ENCODE measurements at places on chromosomes 6 and 20.

DNA sequence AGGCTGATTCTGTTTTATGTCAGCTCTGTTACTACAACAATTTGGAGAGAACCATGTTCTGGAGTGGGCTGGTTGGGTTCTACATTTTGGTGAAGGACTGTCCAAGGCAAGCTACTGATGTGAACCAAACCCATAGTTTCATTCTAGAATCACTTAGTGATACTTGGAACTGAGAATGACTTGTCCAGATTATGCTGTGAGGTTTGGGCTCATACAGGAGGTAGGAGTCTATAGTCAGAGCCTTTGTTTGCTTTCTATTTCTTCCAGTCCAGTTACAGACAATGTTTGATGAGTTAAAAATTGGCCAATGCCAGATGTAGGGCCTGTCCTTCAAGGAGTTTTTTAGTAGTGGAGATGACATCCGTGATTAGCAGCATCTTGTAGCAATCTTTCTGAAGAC lies 97.9 kb downstream of the LRRC1 start:
- DNase-seq: no peak

DNA sequence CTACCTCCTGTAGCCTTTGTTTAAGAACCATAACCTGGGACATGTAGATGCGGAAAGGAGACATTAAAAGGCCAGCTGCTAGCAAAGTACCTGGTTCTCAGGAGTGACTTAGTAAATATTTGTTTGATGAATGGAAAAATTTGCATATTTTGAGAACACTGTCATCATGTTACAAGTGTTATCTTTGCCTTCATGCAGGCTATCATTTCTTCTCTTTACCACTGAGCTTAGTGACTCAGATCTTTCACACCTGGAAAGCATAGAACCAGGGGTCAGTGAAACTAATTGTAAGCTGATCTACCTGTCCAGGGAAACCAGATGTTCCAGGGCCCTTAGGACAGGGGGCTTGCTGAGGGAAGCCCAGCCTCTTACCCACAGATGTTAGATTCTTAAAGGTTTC lies 5.4 kb downstream of the ZFP57 start:
- no peak for DNase-seq

GRCh38 chr6:28488916-28489365 lies 26.7 kb downstream of the GPX6 start:
- peak; percentile 52 for DNase-seq

DNA sequence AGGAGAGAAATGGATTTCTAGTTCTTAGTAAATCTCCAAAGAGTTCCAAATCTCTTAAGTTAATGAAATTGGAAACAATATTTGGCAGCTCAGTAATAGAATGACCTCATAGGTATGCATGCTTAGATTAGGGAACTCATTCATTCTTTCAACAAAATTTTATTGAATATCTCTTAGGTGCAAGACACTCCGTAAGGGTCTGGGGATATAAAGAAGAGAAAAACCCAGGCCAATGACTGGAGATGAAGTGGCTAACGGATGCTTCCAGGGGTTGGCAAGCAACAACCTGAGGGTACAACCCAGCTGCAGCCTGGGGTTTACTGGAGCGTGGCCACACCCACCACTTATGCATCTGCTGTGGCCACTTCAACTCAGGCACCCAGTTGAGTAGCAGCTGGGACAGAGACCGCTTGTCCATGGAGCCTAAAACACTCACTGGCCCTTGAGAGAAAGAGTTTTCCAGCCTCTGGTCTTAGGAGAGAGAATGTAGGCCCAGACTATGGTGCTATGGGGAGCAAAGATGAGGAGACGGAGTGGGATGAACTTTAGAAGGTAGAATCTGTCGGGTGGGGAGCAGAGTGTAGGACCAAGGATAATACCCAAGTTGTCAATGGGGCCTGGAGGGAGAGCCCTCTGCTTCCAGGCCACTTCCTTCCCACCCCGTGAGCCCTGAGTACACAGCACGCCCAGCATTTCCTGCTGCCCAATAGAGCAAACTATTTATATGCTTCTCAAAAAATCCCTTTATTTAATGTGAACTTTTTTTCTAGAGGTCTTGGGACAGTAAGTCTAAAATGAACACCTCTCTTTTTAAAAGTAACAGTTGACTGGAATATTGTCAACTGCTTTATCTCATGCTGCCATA lies 46.8 kb upstream of the PXDC1 start:
- no peak for DNase-seq

DNA sequence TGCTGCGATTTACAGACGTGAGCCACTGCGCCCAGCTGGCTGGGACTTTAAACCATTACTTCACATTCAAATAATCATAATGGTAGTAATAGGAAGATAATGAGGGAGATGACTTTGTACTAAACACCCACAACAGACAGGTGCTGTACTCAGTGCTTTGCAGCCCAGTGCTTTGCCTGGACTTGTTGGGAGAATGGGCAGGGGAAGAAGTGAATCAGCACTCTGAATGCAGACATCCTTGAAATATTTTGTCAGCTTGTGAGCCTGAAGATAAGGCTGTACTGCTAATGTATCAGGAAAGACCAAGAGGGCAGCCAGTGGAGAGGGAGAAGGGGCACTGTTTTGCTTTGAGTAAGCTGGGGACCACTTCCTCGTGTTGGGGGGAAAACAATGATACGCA lies 17.4 kb downstream of the NKX2-2 start:
- DNase-seq: no peak

DNA sequence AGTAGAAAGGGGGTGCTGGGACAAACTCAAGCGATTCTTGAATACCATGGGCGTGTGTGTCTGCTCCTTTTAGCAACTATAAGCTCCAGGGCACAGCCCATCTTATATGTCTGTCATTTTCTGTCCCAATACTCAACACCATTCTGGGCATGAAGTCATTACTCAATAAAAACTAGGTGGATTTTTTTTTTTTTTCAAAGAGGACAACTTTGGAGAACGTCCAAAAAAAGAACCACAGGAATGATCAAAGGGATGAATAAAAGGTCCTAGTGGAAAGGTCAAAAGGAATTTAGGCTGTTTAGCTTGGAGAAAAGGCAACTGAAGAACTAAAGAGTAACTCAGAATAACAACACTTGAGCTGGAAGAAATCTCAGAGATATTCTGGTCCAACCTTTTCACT lies 24.4 kb downstream of the UQCC1 start:
- no peak for DNase-seq

- DNase-seq: no peak
These were observed 390.2 kb downstream of the LAMA2 start for GRCh38 chr6:129273161-129273560.

DNA sequence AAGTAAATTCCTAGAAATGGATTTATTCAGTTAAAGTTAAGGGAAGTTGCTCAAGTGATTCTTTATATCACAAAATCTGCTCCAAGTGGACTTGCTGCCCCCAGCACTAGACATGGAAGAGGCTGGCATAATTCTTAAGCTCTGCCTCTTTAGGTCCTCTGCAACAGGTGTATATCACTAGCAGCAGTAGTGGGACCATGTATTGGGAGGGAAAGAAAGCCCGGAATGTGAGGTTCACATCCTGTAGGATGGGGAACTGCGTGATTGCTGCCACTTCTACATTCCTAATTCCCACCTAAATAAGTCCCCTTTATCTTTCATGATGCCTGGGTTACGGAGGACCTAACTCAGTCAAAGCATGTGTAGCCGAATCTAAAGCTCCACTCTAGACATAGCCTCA lies 13.2 kb downstream of the SPATS1 start:
- DNase-seq: no peak

GRCh38 chr6:43359381-43359780 lies 10.1 kb downstream of the ZNF318 start:
- DNase-seq: no peak

GRCh38 chr20:52372169-52372568 lies 180.6 kb upstream of the ZFP64 start:
- no peak for DNase-seq

All from stimulated activated CD4-positive, alpha-beta T cell treated with anti-CD3 and anti-CD28 coated beads, Interleukin-1b, Interleukin-23, amount 100 ng/mL, for 48 hours (primary cell).